ENCODE measurements at places on chromosomes 1 and 21.

GRCh38 chr1:234892642-234893041, 236.0 kb downstream of the TOMM20 start:
- no peak for DNase-seq

DNA sequence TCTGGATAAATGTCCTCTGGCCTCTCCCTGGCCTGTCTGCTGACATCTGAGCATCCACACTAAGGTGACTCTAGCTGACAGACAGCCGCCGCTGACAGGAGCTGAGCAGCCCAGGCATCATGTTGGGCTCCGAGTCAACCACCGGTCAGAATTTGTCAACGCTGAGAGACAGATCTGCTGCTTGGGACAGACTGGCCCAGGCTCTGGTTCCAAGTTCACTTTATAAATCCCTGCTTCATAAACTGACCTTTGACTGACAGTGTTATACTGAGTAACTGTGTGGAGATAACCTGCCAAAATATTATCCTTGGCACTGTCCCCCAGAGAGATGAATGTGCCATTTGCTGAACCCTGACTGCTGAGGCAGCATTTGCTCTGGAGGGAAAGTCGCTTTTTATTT, 616.7 kb downstream of the NPHP4 start:
- DNase-seq = no peak

DNA sequence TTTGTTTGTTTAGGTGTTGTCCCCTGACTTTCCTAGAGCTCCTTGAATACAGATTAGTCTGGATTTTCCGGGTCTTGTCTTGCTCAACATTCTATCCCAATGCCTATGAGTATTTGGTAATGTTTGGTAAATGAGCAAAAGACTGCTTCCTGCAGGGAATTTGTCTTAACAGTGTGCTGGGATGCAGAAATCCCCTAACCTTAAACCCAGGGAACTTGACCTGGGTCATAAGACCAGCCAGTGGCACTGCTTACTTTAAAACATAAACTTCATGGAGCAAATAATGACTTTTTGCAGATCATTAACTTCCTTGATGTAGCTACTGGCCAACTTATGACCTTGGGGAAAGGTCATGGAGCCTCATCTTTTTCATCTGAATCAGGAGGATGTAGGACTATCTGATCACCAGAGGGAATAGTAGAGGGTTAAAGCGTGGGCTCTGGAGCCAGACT, 27.2 kb downstream of the TCEANC2 start:
- no peak for DNase-seq

DNA sequence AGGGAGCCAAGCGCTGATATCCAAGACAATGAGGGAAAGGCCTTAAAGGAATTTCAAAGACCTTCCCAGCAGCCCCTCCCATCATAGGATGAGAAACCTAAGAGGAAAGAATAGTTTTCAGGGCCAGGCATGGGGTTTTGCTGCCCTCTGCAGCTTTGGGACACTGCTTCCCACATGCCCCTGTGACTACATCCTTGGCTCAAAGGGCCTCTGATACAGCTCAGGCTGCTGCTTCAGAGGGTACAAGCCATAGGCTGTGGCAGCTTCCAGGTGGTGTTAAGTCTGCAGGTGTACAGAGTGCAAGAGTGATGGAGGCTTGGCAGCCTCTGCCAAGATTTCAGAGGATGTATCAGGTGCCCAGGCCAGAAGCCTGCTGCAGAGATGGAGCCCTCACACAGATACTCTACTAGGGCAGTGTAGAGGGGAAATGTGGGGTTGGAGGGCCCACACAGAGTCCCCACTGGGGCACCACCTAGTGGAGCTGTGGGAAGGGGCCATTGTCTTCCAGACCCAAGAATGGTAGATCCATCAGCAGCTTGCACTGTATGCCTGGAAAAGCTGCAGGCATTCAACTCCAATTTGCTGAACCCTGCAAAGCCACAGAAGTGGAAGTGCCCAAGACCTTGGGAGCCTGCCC, 125.8 kb downstream of the SLC45A1 start:
- no peak for DNase-seq

- no peak for DNase-seq
Measured at GRCh38 chr21:26423511-26423910, 149.6 kb downstream of the CYYR1 start.

- no peak for DNase-seq
Measured at GRCh38 chr1:87252406-87252805, 76.3 kb upstream of the LMO4 start.

DNA sequence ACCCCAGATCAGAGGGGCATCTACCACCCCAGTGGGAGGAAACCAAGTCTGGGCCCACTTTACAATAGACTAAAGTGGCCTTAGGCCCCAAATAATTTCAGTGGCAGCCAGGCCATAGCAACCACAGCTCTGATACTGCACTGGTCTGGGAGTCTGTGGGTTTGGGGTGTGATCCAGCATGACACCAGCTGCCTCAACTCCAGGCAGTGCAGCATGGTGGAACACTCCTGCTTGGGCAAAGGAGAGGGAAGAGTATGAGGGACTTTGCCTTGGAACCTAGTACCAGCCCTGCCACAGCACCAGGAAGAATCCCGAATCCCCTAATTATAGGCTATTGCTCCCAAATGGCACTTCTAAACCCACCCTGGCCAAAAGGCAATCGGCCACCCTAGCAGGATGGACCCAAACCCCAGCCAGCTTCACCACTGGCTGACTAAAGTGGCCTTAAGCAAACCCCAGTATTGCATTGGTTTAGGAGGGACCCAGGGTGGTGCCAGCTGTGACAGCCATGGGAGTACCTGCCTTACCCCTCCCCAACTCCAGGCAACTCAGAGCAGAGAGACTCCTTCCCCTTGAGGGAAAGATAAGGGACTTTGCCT, 47.1 kb downstream of the PACC1 start:
- no peak for DNase-seq

- no peak for DNase-seq
Measured at GRCh38 chr21:33761441-33762036, 119.2 kb downstream of the ITSN1 start.

DNA sequence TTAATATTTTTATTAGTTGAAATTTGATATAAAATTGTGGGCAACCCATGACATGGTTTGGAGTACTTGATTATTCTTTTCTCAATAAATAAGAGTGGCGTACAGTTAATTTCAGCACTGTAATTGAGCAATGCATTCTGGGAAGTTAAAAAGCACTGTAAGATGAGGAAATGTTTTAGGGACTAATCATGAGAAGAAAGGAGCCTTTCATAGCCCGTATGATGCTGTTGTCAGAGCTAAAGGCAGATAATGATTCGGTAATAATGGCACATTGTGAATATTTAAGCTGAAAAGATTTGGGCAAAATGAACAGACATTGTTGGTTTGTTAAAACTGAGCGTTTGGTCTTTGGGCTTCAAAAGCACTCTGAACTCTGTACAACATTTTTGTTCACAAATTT, 139.3 kb downstream of the NFIA start:
- DNase-seq = no peak

GRCh38 chr1:43934101-43934985, 742 bp downstream of the ARTN start:
- peak; percentile 64 for DNase-seq

GRCh38 chr1:245458761-245459174, 304.0 kb downstream of the KIF26B start:
- DNase-seq = no peak

- DNase-seq = no peak
Measured at GRCh38 chr21:22961258-22961657, 1963.0 kb downstream of the NCAM2 start.

DNA sequence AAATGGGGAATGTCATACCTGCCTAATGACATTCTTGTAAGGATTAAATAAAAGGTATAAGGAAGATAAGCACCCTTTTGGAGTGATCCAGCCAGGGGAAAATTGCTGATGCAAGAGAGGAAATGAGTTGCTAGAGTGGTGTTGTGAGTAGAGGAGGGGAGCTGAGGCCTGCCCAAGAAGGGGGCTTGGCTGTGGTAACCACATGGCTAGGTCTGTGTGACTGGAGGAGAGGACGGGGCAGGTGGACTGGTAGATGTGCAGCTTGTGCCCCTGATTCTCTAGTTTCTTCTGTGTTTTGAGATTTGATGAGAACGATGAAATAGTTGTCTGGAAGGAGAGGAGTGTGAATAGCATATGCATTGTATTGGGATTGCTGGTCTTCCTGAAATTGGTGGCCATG, 6.6 kb downstream of the TXLNA start:
- peak; percentile 45 for DNase-seq

DNA sequence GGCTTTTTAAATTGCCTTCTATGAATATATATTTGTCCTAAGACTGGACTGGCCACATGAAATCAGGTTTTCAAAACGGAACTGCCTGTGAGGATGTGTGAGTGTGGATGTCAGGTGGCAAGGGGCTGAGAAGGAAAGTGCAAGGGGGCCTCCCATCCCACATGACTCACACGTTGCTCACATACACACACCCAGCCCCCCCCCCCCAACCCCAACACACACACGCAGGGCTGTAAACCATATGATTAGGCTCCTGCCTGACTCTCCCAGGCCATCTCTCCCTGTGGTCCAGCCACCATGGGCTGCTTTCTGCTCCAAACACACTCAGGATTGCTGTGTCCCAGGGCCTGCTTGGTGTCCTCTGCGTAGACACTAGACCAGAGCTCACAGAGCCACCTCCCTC, 22.4 kb downstream of the DEGS1 start:
- peak; percentile 45 for DNase-seq

DNA sequence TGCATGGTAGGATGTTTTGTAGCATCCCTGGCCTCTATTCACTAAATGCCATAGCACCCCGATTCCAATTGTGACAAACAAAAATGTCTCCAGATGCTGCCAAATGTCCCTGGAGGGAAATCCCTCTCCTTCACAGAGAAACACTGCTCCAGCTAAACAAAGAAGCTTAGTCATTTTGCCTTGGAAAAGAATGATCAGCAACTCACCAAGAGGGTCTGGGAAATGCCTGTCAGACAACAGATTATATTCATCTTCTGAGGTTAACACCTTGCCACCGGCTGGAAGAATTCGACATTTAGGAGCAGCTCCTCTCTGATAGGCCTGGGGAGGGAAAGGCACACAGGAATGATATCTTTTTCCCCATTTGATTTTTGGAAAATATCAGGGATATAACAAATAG, 84.4 kb downstream of the NIBAN1 start:
- no peak for DNase-seq

- no peak for DNase-seq
Measured at GRCh38 chr1:38194472-38194871, 147.9 kb upstream of the POU3F1 start.

- no peak for DNase-seq
Measured at GRCh38 chr1:38153778-38154470, 107.3 kb upstream of the POU3F1 start.

GRCh38 chr1:67609577-67610341, 75.2 kb upstream of the GADD45A start:
- DNase-seq = no peak

DNA sequence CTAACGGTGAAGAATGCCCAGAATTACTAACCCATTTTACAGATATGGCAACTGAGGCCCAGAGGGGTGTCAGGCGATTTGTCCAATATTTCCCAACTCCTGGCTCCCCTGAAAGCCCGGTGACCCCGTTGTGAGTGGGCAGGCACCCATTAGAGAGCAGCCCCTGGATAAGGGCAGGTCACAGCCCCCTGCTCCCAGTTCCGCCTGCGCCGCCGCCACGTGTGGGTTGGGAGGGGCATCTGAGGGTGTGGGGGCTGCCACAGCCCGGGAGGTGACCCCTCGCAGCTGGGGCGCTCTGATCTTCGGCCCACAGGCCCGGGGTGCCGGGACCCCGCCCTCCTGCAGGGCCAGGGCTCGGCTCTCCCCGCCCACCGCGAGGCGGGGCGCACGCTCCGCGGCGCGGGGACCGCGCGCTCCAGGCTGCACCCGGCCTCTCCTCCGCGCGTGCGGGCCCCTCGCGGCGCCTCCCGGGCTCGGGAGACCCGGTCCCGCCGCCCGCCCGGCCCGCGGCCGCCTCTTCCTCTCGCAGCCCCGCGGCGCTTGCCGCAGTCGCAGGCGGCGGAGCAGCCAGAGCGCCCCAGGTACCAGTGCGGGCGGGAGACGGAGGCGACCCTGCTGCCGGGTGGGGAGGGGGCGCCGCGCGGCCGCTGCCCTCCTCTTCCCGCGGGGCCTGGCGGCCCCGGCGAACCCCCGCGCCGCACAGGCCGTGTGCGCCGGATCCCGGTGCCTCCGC, at the start of gene HTR6:
Gene HTR6 (plus strand): TSS at position 423 of the 733 bp plus-strand sequence. CDS start 879 bp downstream, outside the sequence.
- no peak for DNase-seq

DNA sequence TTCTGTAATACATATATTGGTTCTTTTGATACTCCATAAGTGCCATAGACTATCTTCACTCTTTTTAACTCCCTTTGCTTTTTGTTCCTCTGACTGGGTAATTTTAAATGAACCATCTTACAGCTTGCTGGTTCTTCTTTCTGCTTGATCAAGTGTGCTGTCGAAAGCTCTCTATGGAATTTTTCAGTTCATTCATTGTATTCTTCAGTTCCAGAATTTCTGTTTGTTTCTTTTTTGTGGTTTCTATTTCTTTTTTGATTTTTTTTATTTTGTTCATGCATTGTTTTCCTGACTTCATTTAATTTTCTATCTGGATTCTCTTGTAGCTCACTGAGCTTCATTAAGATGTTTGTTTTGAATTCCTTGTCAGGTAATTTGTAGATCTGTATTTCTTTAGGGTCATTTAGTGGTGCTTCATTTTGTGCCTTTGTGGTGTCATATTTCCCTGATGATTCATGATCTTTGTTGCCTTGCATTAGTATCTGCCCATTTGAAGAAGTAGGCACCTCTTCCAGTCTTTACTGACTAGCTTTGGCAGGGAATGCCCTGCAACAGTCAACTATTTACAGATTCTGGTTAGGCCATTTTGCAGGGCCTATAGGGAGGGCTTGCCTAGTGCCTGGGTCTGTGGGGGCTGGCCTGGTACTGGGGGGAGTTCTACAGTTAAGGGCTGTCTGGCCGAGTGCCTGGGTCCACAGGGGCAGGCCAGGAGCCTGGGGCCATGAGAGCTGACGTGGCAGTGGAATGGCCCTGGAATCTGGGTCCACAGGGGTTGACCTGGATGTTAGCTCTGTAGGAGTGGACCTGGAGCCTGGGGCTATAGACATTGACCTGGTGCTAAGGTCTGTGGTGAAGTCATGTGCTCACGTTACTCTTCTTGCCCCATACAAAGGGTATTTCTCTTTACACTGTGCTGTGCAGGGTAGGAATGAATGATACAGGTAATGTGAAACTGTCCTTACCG, 89.7 kb downstream of the MAGI3 start:
- DNase-seq = no peak
